ENCODE measurements at places on chromosomes 12 and 14. TPM values are rescaled to one million over a fixed set of nuclear protein-coding genes. Genes with fewer than 3 reads are reported as not detected.

The HHIPL1 gene
- 1.2 TPM for total RNA-seq

The MYF5 gene
- not detected for total RNA-seq

The LYZ gene
- total RNA-seq: 30.8 TPM

The RABGGTA gene
- 22.3 TPM for total RNA-seq

The PRB3 gene
- total RNA-seq: not detected

DNA sequence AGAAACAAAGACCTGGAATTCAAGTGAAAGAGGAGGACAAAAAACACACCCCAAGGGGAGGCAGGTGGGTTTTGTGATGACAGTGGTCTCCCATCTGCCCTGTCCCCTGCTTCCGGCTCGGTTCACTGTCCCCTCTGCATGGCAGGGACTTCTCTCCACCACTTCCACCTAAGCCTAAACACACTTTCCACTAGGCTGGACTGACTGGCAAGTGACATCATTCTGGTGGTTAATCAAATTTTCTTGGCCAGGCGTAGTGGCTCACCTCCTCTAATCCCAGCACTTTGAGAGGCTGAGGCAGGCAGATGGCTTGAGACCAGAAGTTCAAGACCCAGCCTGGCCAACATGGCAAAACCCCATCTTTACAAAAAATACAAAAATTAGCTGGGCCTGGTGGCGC, 11.9 kb downstream of the PLEKHG6 start:
- DNase-seq: no peak

DNA sequence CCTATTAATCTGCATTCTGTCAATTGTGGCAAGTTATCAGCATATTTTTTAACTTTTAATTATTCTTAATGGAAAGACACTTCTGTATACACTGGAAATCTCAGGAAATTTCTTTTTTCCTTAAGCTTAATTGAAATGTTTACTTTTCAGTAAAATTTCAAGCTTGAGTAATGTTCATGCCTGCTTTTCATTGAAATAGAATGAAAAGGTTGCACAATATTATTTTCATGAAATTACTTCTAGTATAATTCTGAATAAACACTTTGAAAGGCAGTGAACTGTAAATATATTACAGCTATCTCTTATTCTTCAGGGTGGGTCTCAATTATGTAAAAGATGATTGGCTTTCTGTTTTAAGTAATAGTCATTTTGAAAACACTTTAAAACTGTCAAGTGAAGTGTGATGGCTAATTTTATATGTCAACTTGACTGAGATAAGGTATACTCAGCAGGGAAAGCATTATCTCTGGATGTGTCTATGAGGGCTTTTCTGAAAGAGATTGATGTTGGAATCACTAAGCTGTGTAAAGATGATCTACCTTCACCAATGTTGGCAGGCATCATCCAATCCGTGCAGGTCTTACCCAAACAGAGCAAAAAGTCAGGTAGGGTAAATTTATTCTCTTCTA, 29.9 kb downstream of the CLEC2D start:
- DNase-seq: no peak

GRCh38 chr14:90198541-90199060, 57.8 kb upstream of the PSMC1 start:
- no peak for DNase-seq

DNA sequence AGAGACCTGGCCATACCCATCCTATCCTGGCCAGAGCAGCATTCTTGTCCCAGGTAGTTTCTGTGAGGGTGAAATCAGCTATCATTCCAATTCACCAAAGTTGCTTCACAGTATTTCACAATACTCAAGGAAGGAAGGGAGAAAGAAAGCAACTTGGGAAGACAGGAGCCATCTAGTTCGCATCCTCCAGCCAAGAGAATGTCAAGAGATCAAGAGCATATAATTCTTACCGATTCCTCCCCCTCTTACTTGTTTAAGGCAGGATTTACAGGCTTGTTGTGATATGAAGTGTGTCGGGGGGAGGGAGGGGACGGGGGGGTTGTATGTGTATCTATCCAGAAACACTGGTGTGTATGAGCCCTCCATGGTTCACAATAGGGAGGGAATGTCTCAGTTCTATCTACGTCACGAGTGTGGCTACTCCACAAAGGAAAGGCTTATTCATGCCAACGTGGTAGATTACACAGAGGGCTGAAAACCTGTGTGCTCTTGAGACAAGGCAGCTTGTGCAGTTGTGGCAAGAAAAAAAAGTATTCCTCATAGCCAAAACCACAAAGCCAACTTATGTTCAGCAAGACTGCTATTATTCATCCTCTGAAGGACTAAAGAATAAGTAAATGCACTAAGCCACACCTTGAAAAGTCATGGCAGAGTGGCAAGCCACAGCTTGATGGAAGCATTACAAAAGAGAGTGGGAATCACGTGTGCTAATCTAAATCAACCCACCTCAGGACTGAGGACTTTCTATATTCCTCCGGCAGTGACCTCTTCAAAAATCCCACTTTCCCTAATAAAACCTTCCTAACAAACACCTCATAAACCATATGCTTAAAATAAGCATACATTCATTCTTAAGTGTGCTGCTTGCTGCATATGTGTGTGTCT, 35.0 kb downstream of the CORO1C start:
- no peak for DNase-seq

DNA sequence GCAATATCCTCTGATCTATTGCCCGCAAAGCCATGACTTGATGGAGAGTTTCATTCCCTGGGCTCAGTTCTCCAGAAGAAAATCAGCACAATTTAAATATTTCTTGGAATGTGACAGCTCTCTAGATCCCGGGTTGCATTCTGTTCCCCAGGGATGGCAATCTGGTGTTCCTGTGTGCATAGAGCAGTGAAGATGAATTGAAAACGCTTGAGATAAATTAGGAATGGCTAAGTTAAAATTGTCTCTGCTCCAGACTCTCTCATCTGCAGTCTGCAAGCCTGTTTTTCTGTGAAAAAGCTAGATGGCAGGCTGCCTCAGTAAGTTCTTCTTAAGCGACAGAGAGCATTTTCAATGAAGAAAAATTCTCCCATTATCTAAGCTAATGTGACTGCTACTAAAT, 582.5 kb upstream of the MGAT4C start:
- no peak for DNase-seq

GRCh38 chr14:54929556-54929955, 26.9 kb upstream of the GCH1 start:
- DNase-seq: no peak

- no peak for DNase-seq
Measured at GRCh38 chr14:25089496-25089895, 39.5 kb upstream of the STXBP6 start.

DNA sequence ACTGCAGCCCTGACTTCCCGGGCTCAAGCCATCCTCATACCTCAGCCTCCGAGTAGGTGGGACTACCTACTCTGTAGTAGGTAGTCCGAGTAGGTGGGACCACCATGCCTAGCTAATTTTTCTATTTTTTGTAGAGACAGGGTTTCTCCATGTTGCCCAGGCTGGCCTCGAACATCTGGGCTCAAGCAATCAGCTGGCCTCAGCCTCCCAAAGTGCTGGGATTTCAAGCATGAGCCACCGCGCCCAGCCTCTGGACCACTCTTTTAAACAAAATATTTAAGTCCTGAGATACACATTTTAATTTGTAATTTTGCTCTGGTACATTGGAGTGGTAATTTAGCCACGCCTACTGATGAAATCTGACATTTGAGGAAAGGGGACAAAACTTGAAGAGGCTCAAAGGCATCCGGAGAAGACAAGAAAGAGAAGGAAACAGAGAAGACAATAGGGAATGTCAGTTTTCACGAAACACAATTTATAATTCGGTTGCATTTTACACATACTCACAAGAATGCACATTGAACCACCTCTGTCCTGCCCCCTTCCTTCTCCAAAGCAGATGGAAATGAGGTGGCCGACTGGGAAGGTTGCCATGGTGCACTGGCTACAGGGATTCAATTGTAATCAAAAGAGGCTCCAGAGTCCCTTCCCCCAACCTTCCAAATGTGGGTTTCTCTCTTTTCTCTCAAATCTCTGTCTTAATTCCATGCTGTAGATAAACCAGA, 9.7 kb upstream of the TUBA1A start:
- DNase-seq: peak; percentile 45

- DNase-seq: no peak
Measured at GRCh38 chr12:93091886-93092648, 163.0 kb upstream of the EEA1 start.

DNA sequence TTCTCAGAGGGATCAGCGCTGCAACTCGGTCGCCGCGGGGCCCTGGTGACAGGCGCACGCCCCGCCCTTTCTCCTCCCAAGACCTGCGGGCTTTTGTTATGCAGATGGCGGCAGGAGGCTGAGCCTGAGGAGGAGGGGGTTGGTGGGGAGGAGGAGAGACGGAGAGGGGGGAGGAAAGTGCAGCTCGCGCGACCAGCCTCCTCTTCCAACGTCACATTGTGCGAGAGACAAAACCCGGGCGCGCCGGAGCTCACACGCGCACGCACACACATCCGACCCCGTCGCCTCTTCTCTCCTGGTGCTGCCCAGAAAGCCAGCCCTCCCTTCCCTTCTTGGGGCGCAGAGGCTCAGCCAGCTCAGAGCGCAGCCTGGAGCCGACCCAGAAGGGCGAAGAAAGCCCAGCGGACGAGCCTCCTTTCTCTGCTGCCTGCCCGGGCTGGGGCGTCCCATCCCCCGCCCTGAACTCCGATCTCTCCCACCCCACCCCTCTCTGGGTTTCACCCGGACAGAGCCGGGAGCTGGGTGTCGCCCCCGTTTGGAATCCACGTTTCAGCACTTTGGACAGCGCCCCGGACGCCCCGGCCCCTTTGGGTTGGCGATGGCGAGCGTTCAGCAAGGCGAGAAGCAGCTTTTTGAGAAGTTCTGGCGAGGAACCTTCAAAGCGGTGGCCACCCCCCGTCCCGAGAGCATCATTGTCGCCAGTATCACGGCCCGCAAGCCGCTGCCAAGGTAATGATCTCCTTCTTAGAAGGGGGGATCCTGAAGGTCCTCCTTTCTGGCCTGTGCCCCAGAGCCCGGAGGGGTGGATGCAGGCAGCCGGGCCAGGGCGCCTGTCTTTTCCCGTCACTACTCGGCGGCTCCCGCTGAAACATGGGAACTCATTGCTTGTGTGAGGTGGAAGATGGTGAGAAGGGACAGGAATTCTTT, at the start of gene SRRM4:
Gene SRRM4, plus strand, starts transcription at position 257 of the 927 bp plus-strand sequence. Its CDS starts 342 bp downstream, at position 599.
- no peak for DNase-seq

- DNase-seq: peak; percentile 15
Measured at GRCh38 chr12:62191491-62192179, 68.6 kb upstream of the USP15 start.

Data from left ventricle myocardium inferior (tissue), 1 donor.